ENCODE measurements at places on chromosomes 4 and X.

GRCh38 chr4:113404167-113404571, 354.7 kb downstream of the ANK2 start:
- DNase-seq: no peak

DNA sequence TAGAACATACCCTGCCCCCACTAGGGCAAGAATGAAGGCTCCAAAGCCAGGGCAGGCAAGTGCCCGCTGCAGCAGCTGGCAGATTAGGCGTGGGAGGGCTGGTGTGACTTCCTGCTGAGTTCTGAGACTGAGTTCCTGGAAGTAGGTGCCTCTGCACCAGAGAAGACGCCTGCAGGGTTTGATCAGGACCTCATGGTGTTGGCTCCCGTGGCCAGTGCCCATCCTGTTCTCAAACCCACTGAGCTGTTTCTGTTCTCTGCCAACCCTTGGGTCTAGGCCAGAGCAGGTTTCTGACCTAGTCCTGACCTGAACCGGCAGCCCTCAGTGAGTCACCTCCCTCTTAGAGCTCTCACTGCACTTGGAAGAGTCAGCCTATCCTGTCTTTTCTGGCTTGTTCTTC, 220.7 kb downstream of the HS6ST2 start:
- no peak for DNase-seq

DNA sequence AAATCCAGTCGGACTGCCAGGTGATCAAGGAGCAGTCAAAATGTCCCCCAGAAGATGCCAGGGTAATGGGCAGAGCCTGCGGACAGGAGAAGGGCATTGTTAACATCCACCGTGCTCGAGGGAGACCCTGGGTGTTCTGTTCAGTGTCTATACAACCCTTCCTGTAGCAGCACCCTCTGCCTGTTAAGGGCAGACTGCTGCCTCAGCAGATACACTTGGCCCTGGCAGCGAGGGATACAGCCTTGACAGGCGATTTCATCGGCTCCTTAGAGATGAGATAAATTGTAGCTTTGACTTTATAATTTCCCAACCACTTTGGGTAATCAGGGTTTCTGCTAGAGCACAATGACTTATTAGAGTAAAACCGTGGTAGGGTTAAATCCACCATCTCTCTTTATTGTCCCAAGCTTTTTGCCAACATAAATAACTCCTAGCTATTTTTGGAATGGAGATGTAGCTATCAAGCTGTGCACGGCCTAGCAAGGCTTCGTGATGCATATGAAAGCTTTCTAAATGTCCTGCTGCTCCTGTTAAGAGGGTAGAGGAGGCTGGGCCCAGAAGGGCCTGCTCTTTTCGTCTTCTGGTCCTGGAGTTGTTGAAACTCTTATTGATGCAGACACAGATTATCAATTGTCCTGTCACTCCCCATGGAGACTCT, 195.9 kb downstream of the CPEB2 start:
- no peak for DNase-seq

DNA sequence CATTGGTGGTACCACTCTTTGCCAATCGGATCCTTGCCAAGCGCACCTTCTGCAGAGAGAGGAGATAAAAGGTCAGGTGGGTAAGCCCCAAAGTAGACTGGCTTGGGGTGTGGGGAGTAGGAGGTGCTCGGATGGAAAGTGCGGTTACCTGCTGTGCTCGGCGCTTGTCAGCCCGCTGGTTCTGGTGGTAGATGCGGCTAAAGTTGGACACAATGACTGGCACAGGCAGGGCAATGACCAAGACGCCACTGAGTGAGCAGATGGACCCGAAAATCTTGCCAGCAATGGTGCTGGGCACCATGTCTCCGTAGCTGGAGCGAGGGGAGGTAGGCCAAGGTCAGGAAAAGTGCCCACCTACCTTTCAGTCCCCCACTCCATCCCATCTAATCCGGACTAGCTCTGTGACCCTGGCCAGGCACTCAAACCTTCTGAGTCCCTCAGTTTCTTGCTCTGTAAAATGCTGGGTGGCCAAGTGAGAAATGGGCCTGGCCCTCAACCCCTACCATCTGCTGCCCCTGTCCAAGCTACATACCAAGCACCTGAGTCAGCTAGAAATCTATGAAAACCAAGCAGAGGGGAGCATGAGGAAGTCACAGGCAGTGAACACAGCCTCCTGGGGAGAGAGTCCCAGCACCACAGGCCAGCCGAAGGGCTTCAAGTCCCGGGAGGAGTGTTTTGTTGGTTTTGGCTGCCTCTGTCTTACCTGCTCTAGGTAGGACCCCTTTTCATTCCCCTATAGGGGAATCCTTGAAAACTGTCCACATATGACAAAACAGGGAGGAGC, 4.7 kb downstream of the KCND1 start:
- DNase-seq: no peak

DNA sequence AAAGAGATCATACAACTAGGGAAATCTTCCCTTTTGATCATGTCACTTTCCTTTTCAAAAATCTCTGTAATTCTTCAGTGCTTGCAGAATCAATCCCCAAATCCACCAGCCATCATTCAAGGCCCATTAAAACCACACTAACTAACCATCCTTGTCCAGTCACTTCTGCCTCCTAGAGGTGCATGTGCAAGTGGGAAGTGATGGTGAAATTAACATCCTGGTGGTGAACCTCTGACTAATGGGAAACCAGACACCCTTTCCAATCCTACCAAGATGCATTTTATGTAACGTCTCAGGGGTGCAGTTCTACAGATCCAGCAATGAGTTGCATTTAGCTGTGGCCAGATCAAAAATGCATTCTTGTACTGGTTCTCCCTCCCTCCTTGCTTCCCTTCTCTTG, 341.8 kb downstream of the RAPGEF2 start:
- no peak for DNase-seq

DNA sequence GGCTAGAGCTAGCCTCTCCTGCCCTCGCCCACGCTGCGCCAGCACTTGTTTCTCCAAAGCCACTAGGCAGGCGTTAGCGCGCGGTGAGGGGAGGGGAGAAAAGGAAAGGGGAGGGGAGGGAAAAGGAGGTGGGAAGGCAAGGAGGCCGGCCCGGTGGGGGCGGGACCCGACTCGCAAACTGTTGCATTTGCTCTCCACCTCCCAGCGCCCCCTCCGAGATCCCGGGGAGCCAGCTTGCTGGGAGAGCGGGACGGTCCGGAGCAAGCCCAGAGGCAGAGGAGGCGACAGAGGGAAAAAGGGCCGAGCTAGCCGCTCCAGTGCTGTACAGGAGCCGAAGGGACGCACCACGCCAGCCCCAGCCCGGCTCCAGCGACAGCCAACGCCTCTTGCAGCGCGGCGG, at the start of gene AR:
AR (plus strand) TSS at position 204 of the 400 bp plus-strand sequence. CDS start 1,126 bp downstream, outside the sequence.
- peak; percentile 14 for DNase-seq

GRCh38 chr4:48315728-48316630, 25.4 kb upstream of the SLAIN2 start:
- DNase-seq: peak; percentile 74

- DNase-seq: no peak
Observed at GRCh38 chr4:1015179-1015578, 3.8 kb downstream of the FGFRL1 start.

DNA sequence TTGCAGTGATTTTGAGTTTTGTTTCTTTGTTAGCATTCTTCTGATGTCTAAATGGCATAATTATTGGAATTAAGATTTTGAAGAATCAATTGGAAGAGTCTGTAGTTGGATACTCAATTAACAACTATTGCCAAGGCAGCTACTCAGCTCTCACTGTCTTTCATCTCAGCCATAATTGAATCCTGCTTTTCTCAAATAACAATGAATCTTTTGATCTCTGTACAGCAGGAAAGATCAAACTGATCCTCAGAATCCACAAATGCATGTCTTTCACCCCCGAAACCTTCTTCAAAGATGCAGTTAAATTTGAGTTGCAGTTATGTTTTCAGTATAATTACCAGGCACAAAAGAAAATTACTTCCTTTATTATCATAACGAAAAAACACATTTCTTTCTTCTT, 86.2 kb downstream of the MAD2L1 start:
- no peak for DNase-seq

- DNase-seq: no peak
Observed at GRCh38 chr4:38611676-38612075, 52.3 kb upstream of the KLF3 start.

DNA sequence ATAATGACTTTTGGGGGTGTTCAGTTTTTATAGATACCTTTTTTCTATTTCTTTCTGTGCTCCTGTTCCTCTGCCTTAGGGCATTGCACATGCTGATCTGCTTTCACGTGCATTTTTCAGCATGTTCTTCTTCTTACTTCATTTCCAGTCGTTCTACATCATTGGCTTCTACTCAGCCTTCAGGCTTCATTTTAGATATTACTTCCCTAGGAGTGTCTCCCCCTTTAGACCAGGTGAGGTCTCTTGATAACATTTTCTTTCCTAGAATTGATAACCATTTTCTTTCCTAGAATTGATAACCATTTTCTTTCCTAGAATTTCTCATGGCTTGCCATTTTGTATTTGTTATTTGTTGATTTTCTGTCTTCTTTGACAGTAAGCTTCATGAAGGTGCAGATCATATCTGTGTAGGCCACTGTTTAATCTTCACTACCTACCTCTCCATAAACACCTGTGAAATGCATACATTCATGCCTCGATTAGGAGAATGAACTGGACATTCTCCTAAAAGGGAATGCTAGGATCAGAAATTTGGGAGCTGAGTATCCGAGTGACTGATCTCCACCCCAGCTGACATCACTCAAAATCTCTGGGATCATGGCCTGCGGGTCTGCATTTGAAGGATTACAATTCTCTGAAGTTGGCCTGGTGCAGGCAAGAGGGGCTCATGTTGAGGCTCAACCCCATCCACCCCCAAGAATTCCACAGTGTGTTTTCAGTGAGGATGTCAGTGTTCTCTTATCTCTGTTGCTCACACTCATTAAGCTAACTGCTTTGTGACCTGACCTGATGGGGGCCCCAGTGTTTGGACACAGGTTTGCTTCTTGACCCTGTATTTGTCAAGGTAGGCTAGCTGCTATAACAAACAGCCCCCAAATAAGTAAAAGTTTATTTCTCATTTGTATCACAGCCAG, 45.7 kb downstream of the GYG2 start:
- no peak for DNase-seq

DNA sequence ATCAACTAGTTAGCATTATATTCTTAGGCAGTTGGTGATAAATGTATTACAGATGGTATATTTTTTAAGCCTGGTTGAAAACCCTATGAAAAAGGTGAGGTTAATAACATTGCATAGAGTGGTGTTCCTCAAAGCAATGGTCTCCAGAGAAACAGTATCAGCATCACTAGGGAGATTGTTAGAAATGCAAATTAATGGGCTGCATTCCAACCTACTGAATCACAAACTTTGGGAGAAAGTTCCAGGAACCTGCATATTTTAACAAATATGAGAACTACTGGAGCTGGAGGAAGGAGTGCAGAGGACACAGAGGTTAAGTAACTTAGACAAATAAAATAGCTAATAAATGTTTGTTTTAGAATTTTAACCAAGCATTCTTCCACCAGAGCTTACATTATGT, 166.9 kb upstream of the PCDH10 start:
- no peak for DNase-seq

DNA sequence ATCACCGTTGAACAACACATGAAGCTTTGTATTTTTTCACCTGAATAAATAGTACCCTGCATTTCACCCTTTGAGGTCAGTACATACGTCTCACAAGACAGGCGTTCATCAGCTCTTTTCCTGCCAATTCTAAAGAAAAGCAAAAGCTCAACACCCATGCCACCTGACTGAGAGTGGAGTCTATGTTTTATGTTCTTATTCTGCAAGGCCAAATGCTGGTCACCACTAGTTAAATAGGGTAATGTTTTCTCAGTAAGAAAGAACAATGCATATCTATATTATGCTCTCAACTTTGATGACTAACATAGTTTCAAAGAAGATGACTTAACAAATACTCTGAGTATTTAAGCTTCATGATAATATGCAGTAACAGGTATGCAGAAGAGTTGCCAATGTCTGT, 336.3 kb upstream of the BMP3 start:
- DNase-seq: no peak

GRCh38 chrX:42804524-42804923, 26.6 kb upstream of the PPP1R2C start:
- DNase-seq: no peak

DNA sequence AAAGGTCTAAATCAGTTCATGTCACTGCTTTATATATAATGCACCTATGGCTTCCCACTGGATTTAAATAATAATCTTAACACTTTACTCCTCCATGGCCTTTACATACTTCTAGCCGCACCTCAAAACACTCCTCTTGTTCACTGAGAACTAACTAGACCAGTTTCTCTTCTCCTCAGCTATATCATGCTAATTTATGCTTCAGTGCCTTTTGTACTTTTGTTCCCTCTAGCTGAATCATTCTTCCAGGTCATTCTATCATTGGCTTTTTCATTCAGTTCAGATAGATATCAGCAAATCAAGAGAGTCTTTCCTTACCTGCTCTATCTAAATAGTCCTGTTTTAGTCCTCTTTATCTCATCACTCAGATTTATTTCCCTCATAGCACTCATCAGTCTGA, 64.2 kb downstream of the TET2 start:
- no peak for DNase-seq

GRCh38 chr4:166435449-166435848, 562.4 kb downstream of the TLL1 start:
- no peak for DNase-seq

GRCh38 chr4:127212701-127213100, 420.1 kb upstream of the INTU start:
- DNase-seq: no peak

DNA sequence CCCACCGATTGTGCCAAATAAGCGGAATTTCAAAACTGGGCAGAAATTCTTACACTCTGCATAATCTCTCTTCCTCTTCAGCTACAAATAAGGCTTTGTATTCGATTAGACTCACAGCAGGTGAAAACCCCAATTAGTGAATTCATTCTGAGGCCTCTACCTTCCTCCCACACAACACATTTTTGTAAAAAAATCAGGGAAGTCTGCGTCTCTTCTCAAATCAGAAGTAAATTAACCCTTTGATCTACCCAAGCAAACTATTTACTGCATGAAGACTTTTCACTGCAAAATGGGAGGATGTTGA, 200.6 kb upstream of the FTHL17 start:
- no peak for DNase-seq

- DNase-seq: no peak
Observed at GRCh38 chrX:151704041-151704663, 8.9 kb downstream of the PRRG3 start.

DNA sequence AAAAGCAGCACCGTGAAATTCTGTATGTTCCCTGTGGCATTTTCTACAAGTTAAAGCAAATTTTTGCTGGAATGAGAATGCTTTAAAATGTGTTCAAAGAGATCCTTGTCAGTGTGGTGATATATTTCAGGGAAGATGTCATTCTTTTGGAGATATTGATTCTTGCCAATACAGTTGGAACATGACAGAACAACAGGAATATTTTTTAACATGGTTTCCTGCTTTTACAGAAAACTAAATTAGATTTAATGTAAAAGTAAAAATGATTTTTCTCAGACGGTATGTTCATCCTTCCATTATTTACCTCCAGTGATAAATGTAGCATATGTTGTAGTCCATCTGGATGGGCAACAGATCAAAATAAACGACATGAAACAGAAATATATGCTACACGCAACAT, 474.8 kb downstream of the TMA16 start:
- DNase-seq: no peak

All from inflammatory macrophage treated with lipopolysaccharide for 1 hour (primary cell).